ENCODE measurements at places on chromosomes 4 and X.

DNA sequence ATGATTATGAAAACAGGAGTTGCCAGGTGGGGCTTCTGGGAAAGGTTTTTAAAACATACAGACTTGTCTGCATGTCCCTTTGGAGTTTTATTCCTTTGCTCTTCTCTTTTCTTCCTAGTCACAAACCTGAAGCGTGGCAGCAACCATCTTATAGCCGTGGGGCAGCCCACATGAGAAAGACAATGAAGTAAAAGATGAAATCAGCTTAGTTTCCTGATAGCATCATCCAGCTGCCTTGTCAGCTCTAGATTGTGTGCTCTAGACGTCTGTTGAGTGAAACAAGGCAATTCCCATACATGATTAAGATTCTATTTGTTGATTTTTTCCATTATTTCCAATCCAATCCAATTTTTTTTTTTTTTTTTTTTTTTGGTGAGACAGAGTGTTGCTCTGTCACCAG lies 68.9 kb downstream of the ELOVL6 start:
- no peak for DNase-seq

DNA sequence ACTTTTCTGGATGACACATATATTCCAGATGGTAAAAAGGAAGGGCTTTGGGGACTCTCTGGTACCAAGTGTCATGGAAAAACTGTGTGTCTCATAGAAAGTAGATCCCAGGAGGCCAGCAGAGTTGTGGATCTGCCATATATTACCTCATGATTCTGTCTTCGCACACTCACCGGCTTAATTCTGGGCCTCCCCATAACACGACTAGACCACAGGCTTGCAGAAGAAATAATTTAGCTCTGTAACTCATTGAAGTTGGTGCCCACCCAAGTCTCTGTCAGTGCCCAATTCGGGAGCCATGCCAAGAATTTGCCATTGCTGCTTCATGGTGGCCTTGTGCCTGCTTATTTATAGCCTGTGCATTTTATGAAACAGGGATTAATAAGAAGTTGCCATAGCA lies 104.5 kb downstream of the AR start:
- no peak for DNase-seq

DNA sequence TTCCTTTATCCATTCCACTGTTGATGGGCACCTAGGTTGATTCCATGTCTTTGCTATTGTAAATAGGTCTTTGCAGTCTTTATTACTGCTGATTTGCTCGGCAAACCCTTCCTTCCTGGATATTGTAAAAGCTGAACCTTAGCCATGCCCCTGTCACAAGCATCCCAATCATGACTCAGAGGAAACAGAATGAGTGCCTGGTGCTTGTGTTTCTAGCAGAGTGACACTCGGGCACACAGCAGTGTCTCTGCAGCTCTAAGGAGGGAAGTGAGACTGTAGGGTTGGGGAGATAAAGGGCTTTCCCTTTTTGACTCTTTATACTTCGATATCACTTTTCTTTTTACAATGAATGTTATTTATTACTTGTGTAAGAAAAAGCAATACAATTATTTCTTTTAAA lies 83.3 kb downstream of the AKAP4 start:
- DNase-seq: no peak

DNA sequence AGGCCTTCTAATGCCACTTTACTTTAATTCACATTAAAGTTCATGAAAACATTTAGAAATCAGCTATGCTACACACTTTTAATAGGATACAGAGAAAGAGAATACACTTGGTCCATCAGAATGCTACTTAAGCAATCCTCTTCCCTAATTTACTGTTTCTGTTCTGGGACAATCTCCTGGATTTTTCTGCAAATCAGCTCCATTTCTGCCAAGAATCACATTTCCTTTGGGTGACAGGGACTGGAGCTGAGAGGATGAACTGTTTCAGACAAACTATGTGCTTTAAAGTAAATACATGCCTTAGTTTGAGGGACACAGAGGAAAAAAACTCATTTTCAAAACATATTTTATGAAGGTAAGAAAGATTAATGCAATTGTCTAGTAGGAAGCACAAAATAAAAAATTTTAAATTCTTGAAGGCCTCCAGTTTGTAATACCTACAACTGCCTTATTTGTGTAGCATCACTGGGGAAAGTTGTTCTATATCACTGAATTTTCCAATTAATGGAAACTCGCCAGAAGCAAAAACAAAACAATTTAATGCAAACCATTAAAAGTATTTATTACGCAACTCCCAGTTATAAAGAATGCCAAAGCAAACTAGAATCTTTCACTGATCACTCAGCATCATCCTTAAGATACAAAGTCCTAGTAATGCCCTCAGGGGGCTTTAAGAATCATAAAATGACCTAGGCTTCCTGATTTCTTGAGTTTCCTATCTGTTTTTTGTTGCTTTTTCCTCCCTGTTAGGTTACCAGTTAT lies 36.3 kb downstream of the BCLAF3 start:
- no peak for DNase-seq

DNA sequence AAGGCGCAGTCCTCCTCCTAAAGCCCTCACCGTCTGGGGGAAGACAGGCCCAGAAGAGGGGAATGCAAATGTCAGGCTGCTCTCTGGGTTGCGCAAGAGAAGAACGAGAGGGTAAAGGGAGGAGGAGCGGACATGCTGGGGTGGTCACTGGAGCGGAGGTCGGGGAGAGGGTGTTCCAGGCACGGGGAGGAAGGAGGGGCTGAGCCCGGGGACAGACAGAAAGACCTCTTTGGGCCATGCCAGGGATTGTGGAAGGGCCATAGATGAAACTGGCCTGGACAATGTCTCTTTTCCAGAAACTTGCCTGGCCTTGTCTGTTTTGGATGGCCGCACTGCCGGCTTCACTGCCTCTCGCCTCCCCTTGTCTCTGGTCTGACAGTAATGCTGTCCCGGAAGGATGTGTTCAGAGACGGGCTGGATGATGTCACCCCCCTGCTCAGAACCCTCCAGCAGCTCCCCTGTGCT lies 121.0 kb downstream of the SORCS2 start:
- no peak for DNase-seq

- no peak for DNase-seq
These were observed 22.1 kb upstream of the MSX1 start for GRCh38 chr4:4837316-4837715.

- no peak for DNase-seq
These were observed 133.5 kb upstream of the MAOA start for GRCh38 chrX:43522582-43522981.

GRCh38 chr4:19729886-19730651 lies 521.6 kb upstream of the SLIT2 start:
- DNase-seq: no peak

DNA sequence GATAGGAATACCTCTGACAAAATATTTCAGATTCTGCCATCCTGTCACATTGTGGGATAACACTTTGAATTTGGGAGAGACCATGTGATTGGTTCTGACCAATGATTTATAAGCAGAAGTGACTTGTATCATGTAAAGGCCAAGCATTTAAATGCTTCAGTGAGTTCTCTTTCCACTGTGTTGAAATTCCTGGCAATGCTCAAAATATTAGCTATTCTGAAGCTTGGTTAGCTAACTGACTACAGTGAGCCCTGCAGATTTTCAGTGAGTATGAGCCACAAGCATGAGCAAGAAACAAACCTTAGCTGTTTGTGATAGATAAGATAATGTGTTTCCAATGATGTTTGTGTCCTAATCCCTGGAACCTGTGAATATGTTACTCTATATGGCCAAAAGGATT lies 562.8 kb upstream of the AADAT start:
- DNase-seq: no peak
